ENCODE measurements at places on chromosomes 4 and X. TPM values are rescaled to one million over a fixed set of nuclear protein-coding genes. Genes with fewer than 3 reads are reported as not detected.

The F11 gene
- not detected for total RNA-seq

The MAGEC1 gene
- not detected for total RNA-seq

GRCh38 chr4:152115794-152116193, 355.0 kb upstream of the GATB start:
- no peaks in the 10 kb centered on the region for H3K27me3 ChIP-seq
- no peaks in the 10 kb centered on the region for H3K4me1 ChIP-seq
- H3K27ac ChIP-seq, result no peak overlapping the region
- no peak for DNase-seq
- no peak overlapping the region for H3K4me3 ChIP-seq

The CT45A5 gene
- total RNA-seq, result not detected

DNA sequence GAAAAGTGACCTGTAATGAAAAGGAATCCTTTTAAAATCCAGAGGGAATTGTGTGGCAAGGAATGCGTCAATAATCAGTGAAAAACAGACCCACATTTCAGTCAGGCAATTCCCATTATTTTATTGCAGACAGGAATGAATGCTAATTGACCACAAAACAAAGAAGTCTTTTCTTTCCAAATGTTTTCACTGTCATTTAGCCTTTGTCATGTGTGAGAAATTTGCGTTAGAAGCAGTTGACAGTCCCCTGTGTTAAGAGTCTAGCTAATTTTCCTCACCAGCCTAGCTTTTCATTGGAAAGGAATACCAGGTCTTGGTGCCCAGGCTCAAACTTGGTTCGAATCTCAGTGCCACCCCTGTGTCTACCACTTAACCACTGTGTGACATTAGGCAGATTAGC, 83.4 kb downstream of the KIT start:
- no peak overlapping the region for H3K27ac ChIP-seq
- no peak for DNase-seq
- no peaks in the 10 kb centered on the region for H3K4me1 ChIP-seq
- H3K36me3 ChIP-seq, result no peaks in the 10 kb centered on the region

The SLC10A4 gene
- total RNA-seq, result not detected

- no peak overlapping the region for H3K27ac ChIP-seq
- H3K4me3 ChIP-seq, result no peak overlapping the region
- no peaks in the 10 kb centered on the region for H3K4me1 ChIP-seq
Observed at GRCh38 chr4:46852800-46853199, 56.2 kb downstream of the COX7B2 start.

GRCh38 chrX:57595381-57595811, 3.6 kb downstream of the ZXDB start:
- H3K4me1 ChIP-seq, result no peaks in the 10 kb centered on the region
- H3K27me3 ChIP-seq, result no peaks in the 10 kb centered on the region
- no peak for DNase-seq
- peak overlapping the region; percentile 20 for H3K27ac ChIP-seq

DNA sequence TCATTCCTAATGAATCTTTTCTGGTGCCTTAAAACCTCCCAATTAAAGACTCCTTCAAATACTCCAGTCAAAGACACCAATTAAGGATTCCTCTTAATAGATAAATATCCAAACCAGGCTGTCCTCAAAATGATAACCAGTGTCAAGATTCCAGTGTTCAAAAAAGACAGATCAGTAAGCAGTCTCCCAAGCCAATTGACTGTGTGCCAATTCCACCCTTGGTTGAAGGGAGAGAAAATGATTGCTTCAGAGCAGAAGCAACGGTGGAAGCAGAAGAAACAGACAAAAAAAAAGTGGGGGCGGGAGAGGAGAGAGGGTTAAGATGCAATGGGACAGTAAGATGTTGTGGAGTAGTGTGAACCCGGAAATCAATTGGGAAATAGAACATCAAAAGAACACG, 216.0 kb upstream of the FTHL17 start:
- no peaks in the 10 kb centered on the region for H3K27me3 ChIP-seq
- H3K27ac ChIP-seq, result no peak overlapping the region
- H3K4me3 ChIP-seq, result no peak overlapping the region
- no peaks in the 10 kb centered on the region for H3K4me1 ChIP-seq

The UCHL1 gene
- 9.6 TPM for total RNA-seq

- no peak overlapping the region for H3K27ac ChIP-seq
- H3K27me3 ChIP-seq, result no peaks in the 10 kb centered on the region
- DNase-seq, result no peak
- H3K4me1 ChIP-seq, result peaks cover 16% of the 10 kb centered on the region
- no peaks in the 10 kb centered on the region for H3K36me3 ChIP-seq
- no peak overlapping the region for H3K4me3 ChIP-seq
Observed at GRCh38 chr4:7364979-7365378, 69.8 kb downstream of the PSAPL1 start.

- no peaks in the 10 kb centered on the region for H3K36me3 ChIP-seq
- no peak overlapping the region for H3K27ac ChIP-seq
- H3K4me3 ChIP-seq, result no peak overlapping the region
Observed at GRCh38 chr4:67141586-67141985, 403.7 kb downstream of the CENPC start.

DNA sequence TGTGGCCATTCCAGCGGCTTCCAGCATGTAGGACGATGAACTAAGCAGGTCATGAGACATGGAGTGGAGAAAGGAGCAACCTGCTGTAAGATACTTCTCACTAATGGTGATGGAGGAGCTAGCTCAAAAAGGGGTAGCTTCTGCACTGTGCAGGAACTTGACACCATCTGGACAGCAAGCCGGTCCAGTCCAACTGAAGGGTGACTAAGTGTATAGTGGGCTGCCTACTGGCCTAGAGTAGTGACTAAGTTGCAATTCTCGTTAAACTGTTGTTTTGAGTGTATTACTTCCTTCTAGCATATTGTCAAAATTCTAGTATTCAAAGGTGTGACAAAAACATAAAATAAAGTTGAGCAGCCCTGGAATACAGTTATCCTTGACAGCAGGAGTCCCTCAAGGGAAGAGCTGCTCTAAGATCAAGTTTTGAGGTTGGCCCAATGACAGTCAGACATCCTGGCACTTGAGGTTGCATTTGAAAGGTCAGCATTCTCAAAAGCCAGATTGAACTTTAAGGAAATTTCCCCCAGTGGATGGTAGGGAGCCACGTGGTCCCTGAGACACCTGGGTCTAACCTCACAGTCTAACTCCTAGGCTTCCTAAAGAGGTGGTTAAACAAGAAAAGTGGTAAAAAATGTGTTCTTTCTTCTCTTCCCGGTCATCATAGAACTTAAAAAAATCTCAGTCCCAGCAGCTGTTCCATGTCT, 8.0 kb downstream of the CETN2 start:
- no peak for DNase-seq
- H3K4me1 ChIP-seq, result peaks cover 15% of the 10 kb centered on the region
- no peaks in the 10 kb centered on the region for H3K36me3 ChIP-seq
- no peaks in the 10 kb centered on the region for H3K27me3 ChIP-seq

The WDR17 gene
- 2.4 TPM for total RNA-seq

The KLHL4 gene
- total RNA-seq, result 0.47 TPM

The LRRC66 gene
- total RNA-seq, result not detected

DNA sequence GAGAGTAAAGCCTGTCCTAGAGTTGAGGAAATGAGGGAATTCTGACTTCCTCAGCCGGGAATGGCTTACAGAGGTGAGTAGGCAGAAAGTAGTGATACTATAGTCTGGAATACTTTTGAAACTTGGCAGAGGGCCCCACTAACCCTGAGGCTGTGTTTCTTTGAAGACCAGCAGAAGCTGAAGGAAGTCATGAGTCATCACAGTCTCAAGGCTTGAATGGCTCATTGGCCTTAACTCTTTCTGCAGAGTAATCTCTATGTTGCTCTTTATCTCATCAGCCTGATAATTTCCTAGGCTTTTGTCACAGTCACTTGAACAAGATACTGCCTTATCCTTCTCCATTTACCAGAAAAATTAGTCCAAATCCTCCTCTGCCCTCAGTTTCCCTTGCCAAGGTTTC, 80.8 kb downstream of the ANKRD50 start:
- DNase-seq, result no peak
- no peaks in the 10 kb centered on the region for H3K27me3 ChIP-seq
- no peaks in the 10 kb centered on the region for H3K36me3 ChIP-seq
- H3K27ac ChIP-seq, result no peak overlapping the region
- no peaks in the 10 kb centered on the region for H3K4me1 ChIP-seq

The RIPPLY1 gene
- total RNA-seq, result not detected

DNA sequence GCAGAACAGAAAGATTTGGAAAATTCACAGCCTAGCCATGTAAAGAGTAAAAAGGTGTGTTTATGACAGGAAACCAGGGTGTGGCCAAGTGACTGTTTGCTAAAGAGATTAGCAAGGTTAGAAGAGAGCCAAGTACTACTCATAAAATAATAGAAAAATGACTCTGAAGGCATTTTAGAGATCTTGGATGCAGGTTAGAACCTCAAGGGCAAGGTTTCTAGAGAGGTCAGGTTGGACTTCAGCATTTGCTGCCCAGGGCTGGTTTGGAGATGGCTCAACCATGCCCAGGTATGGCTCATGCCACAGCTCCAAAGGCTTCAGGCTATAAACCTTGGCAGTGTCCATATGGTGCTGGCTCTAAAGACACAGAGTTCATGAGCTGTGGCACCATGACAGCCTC, 40.6 kb upstream of the ADGRA3 start:
- H3K4me1 ChIP-seq, result no peaks in the 10 kb centered on the region
- no peak overlapping the region for H3K27ac ChIP-seq
- no peak overlapping the region for H3K4me3 ChIP-seq
- no peaks in the 10 kb centered on the region for H3K36me3 ChIP-seq
- DNase-seq, result no peak

The EFHC2 gene
- 2.3 TPM for total RNA-seq

The TRMT2B gene
- 21.0 TPM for total RNA-seq

- H3K27me3 ChIP-seq, result no peaks in the 10 kb centered on the region
- H3K36me3 ChIP-seq, result no peaks in the 10 kb centered on the region
- H3K27ac ChIP-seq, result no peak overlapping the region
- DNase-seq, result no peak
Observed at GRCh38 chrX:26788402-26788998, 572.5 kb downstream of the MAGEB5 start.

- no peak for DNase-seq
- H3K36me3 ChIP-seq, result no peaks in the 10 kb centered on the region
- no peaks in the 10 kb centered on the region for H3K4me1 ChIP-seq
- no peak overlapping the region for H3K4me3 ChIP-seq
- H3K27ac ChIP-seq, result no peak overlapping the region
Observed at GRCh38 chr4:115678425-115678941, 565.1 kb upstream of the NDST4 start.

The COX7B2 gene
- total RNA-seq, result not detected

GRCh38 chr4:76494871-76495590, 60.0 kb downstream of the SHROOM3 start:
- H3K27me3 ChIP-seq, result no peaks in the 10 kb centered on the region
- no peak for DNase-seq
- H3K4me3 ChIP-seq, result no peak overlapping the region
- H3K27ac ChIP-seq, result no peak overlapping the region
- no peaks in the 10 kb centered on the region for H3K36me3 ChIP-seq

The HHIP gene
- not detected for total RNA-seq

DNA sequence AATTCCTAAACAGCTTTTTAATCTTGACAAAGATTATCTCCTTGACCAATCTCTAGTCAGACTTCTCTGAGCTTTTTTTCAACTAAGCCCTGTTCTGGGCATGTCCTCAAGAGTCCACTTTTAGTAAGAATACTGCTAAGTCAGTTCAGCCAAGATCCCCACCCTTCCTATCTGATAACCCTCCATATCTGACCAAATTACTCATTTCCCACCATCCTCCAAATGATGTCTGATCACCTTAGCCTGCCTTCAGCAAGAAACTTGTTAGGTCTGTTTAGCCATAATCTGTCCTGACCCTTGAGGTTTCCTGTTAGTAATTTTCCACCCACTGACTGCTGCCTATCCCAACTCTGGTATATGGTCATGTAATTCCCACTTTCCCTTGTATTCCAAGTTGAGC, 65.2 kb downstream of the FAM13A start:
- no peak overlapping the region for H3K27ac ChIP-seq
- no peaks in the 10 kb centered on the region for H3K36me3 ChIP-seq
- no peak for DNase-seq
- H3K27me3 ChIP-seq, result no peaks in the 10 kb centered on the region

DNA sequence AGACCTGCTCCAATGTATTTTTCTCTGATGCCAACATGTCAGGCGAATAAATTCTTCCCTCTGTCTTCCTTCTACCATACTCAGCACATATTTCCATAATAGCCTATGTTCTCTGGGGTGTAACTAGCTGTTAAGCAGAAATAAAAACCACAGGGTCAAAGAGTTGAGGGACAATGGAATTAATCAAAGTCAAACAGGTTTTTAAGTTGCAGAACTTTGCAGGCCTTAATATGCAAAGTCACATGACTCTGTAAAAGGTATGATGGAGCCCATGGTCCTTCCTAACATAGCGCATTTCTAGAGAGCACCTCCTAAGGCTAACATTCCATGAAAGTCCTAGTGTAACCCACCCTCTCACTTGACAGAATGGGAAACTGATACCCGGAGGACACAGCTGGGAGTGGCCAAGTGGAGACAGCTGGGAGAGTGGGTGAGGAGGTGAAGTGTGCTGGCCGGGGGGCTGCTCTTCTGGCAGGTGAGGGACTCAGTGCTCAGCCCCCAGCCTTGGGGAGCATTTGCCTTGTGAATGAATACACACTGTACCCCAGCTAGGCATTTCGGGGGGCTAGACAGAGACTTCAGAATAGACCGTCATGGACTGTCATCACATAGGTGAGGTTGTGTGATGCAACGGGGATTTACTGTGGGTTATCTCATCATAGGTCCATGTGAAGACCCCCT, 8.4 kb upstream of the SORCS2 start:
- no peak overlapping the region for H3K4me3 ChIP-seq
- no peak overlapping the region for H3K27ac ChIP-seq
- DNase-seq, result no peak
- H3K4me1 ChIP-seq, result no peaks in the 10 kb centered on the region
- no peaks in the 10 kb centered on the region for H3K27me3 ChIP-seq

DNA sequence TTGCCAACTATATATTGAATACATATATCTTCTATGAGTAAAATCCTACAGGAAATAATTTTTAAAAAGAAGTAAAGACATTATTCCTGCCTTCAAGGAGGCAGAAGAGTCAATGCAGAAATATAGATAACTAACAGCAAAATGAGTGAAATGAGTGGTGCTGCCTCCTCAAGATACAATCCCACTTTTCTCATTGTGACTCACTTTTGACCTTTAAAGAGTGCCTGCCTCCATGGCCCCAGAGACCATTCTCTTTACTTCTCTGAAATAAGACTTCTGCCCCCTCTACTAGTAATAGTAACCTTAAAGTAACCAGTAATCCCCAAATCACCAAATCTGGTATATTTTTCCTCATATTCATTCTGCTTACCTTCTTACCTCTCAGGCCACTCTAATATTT, 15.5 kb downstream of the SLC10A7 start:
- no peaks in the 10 kb centered on the region for H3K4me1 ChIP-seq
- no peaks in the 10 kb centered on the region for H3K27me3 ChIP-seq
- no peak for DNase-seq
- H3K27ac ChIP-seq, result no peak overlapping the region
- H3K4me3 ChIP-seq, result no peak overlapping the region

GRCh38 chr4:121551881-121552280, 144.9 kb downstream of the ANXA5 start:
- H3K4me1 ChIP-seq, result no peaks in the 10 kb centered on the region
- no peaks in the 10 kb centered on the region for H3K27me3 ChIP-seq
- no peak for DNase-seq
- H3K4me3 ChIP-seq, result no peak overlapping the region

All from esophagus squamous epithelium (tissue), 5 donors.